Foreskin fibroblast (primary cell): ENCODE measurements at places on chromosomes 7 and 10.
A peak's percentile ranks its signal among the peaks of the same experiment; 100 is the strongest.

DNA sequence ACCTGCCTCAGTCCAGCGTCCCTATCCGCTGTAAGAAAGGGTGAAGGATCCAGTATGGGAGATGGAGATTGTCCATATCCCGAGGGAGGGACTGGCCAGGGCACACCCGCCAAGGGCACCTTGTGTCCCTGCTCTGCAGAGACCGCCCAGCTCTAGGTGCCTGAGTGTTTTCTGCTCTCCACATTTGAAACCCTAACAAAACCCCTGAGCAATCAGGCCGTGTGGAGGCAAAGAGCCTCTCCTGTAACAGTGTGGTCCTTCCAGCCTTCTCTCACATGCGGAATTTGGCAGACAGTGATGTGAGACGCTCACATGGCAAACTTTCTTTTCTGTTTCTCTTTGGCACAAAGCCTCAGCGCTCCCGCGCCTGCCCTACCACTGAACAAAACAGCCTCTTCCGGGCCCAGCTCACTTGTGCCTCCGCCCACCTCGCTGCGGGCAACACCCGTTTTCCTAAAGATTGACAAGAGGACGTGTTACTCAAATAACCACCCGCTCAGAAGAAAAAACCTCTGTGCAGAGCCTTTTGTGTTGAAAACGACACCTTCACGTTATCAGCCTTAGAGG is 514.8 kb downstream of the DNAJB6 start:
- DNase-seq, result no peak

GRCh38 chr10:121285406-121286196 is 312.6 kb downstream of the FGFR2 start:
- no peak for DNase-seq

DNA sequence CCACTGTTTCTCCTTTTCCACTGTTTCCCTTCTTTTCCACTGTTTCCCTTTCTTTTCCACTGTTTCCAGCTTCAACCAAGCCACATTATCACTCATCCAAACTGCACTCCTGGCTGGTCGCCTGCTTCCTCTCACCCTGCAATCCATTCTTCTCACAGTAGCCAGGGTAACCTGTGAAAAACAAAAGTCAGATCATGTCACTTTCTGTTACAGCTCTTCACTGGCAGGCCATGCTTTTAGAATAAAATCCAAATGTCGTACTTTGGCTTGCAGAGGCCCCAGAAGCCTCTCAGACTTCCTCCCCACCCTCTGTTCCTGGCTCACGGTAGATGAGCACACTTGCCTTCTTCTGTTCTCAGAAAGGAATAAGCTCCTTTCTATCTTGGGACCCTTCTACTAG is 33.9 kb downstream of the STARD3NL start:
- DNase-seq, result no peak

DNA sequence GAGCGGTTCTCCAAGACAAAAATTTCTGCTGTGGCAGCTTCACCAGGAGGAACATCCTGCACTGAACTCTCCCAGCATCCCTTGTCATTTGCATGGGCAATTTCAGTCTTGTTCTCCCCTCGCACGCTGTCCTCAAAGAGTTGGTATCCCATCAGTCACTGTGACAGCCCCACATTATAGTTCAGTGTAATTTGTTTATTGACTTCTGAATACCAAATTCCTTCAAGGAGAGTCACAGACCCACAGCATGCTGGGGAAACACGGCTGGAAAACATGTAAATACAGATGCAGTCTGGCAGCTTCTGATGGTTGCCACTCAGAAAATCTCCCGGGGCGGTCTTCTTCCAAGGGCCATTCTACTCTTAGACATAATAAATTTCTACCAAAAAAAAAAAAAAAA is 151.0 kb upstream of the NEBL start:
- DNase-seq, result peak; percentile 23

GRCh38 chr10:104297697-104298660 is 29.0 kb downstream of the GSTO2 start:
- peak; percentile 65 for DNase-seq

- DNase-seq, result peak; percentile 78
Observed at GRCh38 chr7:111741811-111742240, 179.5 kb upstream of the IMMP2L start.

- no peak for DNase-seq
Observed at GRCh38 chr7:4875391-4875790, 8.1 kb downstream of the RADIL start.

DNA sequence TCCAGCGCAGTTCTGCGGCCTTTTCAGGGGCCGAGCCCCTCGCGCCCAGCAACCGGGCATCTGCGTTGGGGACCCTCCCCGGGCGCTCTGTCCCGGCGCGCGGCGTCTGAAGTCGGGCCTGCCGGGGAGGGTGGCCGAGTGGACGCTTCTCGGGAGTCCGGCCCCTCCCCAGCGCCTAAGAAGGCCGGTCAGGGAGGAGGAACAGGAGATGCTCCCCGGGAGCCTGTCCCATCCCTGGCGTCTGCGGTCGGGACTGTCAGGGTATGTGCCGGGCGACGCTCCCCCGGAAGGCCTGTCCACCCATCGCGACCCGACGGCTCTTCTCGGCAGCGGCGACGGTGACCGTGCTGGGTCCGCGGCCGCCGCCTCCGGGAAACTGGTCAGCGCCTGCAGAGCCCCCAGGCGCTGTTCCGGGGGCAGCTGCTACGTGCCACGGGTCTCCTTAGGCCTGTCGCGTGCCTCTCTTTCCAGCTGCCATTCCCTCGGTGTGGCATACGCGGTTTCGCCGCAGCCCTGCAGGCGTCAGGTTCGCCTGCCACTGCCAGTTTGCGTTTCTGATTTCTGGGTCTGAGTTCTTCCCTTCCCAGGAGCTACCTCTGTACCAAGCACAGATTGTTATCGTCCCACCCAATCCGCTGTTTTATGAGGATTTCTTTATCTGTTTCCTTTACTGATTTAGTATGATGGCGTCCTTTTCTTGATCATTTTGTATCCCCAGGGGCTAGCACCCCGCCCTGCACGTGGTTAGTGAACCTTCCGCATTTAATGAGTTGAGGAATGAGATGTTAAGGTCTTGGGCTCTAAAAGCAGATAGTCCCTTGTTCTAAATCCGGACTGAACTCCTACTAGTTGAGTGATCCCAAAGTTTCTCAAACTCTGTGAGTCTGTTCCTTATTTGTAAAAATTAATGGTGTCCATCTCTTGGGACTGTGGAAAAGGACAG is 782 bp downstream of the IFIT5 start:
- peak; percentile 66 for DNase-seq

DNA sequence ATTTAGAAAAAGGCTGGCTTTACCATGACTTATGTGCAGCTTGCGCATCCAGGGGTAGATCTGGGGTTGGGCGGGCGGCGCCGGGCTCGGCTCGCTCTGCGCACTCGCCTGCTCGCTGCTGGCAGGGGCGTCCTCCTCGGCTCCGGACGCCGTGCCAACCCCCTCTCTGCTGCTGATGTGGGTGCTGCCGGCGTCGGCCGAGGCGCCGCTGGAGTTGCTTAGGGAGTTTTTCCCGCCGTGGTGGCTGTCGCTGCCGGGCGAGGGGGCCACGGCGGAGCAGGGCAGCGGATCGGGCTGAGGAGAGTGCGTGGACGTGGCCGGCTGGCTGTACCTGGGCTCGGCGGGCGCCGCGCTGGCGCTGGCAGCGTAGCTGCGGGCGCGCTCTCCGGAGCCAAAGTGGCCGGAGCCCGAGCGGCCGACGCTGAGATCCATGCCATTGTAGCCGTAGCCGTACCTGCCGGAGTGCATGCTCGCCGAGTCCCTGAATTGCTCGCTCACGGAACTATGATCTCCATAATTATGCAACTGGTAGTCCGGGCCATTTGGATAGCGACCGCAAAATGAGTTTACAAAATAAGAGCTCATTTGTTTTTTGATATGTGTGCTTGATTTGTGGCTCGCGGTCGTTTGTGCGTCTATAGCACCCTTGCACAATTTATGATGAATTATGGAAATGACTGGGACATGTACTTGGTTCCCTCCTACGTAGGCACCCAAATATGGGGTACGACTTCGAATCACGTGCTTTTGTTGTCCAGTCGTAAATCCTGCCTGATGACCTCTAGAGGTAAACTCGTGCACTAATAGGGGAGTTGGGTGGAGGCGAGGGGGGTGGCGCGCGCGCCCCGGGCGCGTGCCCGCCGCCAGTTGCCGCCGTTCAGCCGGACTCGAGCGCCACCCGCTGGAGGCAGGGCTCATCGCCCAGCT is at the start of gene HOXA5:
Gene HOXA5 (minus strand): TSS at position 659 of the 927 bp plus-strand sequence. CDS start 74 bp downstream, at position 585.
- peak; percentile 88 for DNase-seq

DNA sequence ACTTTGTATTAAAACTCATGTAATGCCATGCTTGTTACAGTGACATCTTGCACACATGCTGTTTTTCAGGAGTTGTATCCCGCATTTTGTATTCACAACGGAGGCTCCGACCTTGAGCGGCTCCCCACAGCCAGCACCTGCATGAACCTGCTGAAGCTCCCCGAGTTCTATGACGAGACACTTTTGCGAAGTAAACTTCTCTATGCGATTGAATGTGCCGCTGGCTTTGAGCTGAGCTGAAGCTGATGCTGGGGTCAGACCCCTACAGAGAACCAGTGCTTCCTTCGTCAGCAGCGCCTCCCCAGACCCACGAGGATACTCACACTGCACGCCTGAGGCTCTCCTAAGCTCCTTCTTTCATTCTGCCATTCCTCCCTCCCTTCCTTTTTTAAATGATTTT is 69.3 kb upstream of the DNAJB6 start:
- DNase-seq, result no peak

GRCh38 chr7:81120803-81121202 is 202.0 kb upstream of the SEMA3C start:
- no peak for DNase-seq

- no peak for DNase-seq
Observed at GRCh38 chr10:103202319-103202718, 9.2 kb upstream of the NT5C2 start.

GRCh38 chr7:4119848-4120247 is 562.2 kb upstream of the FOXK1 start:
- no peak for DNase-seq

- no peak for DNase-seq
Observed at GRCh38 chr10:108574233-108574632, 1349.1 kb downstream of the XPNPEP1 start.

DNA sequence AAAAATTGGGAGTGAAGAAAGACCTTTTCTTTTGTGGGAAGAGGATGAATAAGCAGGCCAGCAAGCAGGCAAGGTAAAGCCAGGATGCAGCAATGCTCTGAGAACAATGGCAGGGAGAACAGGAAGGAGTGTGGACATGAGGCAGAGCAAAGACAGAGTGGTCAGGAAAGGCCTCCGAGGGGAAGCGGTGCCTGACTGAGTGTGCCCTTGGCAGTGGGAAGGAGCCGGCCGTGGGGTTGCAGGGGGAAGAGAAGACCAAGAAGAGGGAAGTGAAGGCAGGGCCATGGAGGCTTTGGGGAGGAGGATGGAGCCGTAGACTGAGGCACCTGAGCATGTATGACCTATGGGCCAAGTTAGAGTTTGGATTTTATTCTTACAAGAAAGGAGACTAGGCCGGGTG is 21.9 kb upstream of the ZNF212 start:
- no peak for DNase-seq

DNA sequence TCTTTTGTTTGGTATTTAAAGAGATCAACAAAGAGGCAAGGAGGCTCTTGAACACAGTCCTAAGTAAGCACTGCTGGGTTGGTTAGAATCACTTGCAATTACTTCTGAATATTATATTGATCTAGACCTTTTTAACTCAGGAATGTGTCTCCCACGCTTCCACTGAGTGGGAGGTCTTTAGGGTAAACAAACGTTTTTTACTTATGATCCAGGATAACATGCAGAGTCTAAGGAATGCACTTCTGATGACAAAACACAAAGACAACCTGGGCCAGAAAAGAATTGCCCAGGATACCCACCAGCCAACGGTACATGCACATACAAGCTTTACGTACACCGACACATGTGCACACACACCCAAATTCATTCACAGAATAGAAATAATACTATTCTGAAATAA is 626.9 kb downstream of the PARD3 start:
- DNase-seq, result no peak

- DNase-seq, result peak; percentile 65
Observed at GRCh38 chr10:102102421-102102820, 17.7 kb downstream of the LDB1 start.

GRCh38 chr7:113392421-113392820 is 274.1 kb upstream of the SMIM30 start:
- no peak for DNase-seq

DNA sequence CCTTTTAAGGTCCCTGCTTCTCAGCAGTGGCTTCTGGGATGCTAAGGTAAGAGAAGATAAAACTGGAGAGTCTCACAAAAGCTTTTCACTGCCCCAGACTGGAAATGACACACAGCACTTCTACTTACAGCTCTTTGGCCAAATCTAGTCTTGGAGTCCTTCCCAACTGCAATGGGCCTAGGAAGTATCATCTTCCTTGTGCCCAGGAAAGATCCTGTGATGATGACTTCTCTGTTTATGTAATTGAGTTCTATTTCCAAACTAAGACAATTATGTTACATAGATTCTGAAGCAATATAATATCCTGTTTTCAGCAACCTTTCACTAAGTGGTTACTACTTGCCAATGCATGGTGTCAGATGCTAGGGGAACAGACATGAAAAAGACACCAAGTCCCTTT is 234.1 kb downstream of the PTEN start:
- peak; percentile 64 for DNase-seq

DNA sequence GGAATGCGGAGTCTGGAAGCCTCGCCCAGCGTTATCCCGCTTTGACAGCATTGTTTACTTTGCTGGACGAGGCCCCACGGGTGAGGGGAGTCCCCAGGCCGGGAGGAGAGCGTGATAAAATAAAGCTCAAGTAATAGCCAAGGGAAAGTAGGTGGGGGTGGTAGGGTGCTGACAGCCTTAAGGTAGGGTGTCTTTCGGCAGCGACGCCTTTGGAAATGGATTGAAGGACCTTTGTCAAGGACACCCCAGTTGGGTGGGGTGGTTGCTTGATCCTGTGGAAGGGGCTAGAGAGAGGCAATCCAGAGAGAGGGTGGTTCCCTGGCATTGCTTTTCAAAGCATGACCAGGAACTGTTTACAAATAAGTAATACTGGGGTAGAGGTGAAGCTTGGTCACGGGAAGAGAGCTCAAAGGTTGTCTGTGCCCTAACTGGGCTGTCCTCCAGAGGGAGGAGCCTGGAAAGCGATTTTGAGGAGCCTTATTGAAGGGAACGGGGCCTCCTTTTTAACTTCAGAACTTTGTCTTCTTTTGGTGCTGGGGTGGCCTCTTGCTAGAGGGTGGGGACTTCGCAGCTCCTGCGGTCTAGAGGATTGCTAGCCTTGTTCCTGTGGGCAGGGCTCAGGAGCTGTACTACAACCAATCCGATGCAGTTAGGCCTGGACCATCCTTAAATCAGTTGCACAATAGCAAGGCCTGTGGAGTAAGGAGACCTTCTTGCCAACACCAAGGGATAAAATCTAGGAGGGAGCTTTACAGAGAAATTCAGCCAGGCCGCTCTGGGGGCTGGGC is 1.3 kb downstream of the EIF4EBP2 start:
- peak; percentile 97 for DNase-seq
